Fibroblast of skin of back (primary cell): ENCODE measurements at places on chromosomes 1 and 21.

- no peak for DNase-seq
Measured at GRCh38 chr1:218604217-218604616, 259.1 kb downstream of the TGFB2 start.

DNA sequence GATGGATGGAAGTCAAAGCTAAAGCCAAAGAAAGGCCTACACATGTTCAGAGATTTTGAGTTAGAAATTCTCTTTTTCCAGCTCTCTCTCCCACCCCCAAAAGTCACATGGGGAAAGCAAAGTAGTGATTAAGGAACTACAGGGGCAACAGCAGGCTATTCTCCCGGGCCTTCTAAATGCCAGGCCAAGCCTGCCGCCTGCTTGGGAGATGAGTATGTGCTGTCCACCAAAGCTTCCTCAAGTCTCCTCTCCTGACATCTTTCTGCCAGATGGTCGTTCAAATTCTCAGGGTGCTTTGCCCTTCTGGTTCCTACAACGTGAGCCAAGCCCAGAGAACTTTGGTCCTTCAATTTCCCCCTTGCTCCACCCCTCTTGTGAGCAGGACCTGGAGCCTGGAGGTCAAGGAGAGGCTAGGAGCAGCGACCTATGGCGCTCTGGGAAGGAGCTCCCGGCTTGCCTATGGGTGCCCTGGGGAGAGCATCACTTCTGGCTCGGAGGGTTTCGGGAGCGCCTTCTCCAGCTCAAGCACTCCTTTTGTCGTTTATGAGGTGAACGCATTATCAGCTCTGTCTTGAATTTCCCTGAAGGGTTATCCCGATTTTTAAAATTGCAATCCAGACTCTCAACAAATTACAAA lies 4.4 kb upstream of the PRRX1 start:
- DNase-seq: peak; percentile 68

- no peak for DNase-seq
Measured at GRCh38 chr1:170252851-170253579, 107.3 kb downstream of the NTMT2 start.

- DNase-seq: no peak
Measured at GRCh38 chr1:82586473-82586872, 785.7 kb downstream of the ADGRL2 start.

DNA sequence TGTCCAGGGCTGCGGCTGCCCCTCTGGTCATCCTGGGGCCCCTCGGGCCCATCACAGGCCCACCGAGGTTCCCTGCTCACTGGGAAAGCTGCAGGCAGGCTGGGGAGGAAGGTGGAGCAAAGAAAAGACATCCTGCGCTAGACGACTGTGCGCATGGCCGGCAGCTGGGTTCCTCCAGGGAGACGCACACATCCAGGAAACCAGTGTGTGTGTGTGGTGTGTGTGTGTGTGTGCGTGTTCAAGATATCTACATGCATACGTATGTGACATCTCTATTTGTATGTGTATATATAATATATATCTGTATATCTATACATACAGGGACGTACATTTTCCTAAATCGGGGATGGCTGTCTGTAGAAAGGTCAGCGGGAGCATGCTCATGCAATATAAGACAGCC lies 63.7 kb downstream of the ACOT7 start:
- peak; percentile 38 for DNase-seq

DNA sequence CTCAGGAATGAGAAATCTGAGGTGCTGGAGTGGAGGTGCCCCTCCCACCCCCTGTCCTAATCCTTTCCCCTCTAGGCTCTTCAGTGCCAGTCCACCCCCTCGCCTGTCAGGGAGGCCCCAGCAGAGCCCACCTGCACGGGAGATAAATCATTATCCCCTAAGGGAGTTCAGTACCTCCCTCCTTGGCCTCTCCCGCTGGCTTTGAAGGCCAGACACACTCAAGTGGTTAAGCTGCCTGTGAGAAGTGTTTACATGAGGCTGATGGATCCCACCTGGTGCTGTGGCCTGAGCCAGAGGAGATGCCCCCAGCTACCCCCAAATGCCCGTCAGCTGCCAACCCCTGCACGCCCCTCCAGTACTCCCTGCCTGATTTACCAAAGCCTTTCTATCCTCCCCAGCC lies 3.7 kb downstream of the RSPO1 start:
- DNase-seq: no peak

DNA sequence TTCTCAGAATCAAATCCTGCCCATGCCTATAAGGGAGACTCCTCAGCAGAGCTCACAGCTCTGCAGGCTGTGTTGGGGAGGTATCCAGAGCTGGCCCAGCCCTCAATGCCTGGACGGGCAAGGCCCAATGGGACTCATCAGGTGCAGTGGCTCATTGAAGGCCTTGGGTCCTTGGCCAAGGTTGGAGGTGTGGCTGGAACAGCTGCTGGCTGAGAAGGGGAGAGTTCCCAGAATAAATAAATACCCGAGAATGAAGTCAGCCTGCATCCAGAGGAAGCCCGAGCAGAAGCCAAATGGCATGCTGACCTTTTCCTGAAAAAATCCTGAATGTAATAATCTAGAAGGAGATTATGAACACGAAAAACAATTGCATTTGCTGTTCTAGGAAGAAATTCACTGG lies 25.2 kb upstream of the IKBKE start:
- no peak for DNase-seq

DNA sequence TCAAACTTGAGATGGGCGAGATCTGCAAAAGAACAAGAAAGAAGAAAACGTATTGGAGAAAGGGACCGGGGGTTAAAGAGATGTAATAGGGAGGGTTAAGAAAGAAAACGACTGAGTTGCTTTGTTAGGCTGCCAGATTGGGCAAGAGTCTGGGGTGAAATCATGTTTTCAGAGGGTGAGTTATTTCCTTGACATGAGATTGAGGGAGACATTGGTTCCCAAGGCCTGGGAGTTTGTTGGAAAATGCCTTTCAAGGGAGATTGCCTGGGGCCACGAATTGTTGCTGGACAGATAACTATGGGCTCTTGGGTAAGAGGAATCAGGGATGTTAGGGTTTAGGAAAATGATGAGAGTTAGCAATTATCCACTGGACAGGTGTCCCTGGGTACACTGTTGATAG lies 776 bp upstream of the CADM3 start:
- DNase-seq: no peak

DNA sequence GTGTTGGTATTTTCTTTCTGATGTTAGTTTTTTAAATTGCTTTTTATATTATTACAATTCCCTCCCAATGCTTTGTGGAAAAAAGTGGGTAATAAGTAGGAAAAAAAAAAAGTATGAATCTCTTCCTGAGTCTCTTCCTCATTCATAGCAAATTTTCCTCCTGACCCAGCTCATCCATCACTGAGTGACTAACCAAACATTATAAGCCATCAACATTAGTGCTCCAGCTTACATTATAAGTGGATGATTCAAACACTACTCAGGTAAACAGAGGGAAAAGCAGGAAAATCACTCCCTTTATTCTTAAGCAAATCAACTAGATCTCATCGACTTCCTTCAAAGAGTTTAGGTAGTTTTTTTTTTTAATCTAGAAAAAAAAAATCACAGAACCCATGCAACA lies 15.4 kb upstream of the SAMD13 start:
- DNase-seq: no peak

DNA sequence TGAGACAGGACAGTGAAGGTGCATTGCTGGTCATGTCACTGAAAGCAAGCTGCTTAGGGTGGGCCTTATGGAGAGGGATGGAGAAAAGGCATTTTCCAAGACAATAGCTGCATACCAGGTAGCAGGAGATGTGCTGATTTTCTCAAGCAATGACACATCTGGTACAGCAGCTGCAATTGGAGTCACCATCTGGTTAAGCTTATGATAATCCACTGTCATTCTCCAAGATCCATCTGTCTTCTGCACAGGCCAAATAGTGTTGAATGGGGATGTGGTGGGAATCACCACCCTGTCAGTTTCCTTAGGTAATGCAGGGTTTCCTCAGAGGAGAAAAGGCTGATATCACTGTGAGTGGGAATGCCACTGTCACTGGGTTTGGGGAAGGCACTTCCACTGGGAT lies 54.6 kb downstream of the ADSS2 start:
- no peak for DNase-seq

DNA sequence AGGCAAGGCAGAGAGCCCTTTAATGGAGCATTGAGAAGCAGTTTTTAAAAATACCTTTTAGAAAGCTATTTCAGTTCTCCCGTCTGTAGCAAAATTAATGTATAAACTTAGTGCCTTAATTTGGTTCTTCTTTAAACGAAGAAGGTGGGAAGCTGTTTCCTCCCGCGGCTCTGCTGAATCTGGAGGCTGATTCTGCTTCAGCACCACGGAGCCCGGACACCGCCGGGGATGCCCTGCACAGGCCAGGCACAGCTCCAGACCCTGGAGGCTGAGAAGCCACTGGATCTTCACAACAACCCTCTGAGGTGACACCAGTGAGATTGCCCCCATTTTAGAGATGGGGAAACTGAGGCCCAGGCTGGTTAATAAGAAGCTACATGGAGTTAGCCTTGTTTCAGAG lies 175.8 kb upstream of the VAMP3 start:
- DNase-seq: no peak

- no peak for DNase-seq
Measured at GRCh38 chr21:38420140-38420539, 78.1 kb downstream of the ERG start.

GRCh38 chr1:55081905-55082296 lies 42.6 kb downstream of the PCSK9 start:
- peak; percentile 13 for DNase-seq
